RKO (cell line): ENCODE measurements at places on chromosomes 3 and 15.

DNA sequence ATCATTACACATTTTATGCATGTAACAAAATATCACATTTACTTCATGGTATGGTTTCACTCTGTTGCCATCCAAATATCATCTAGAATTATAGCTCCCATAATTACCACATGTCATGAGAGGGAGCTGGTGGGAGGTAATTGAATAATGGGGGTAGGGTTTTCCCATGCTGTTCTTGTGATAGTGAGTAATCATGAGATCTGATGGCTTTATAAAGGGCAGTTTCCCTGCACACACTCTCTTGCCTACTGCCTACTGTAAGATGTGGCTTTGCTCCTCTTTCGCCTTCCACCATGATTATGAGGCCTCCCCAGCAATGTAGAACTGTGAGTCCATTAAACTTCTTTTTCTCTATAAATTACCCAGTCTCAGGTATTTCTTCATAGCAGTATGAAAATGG lies 123.4 kb downstream of the SATB1 start:
- no peak for DNase-seq

- no peak for DNase-seq
Observed at GRCh38 chr3:156630081-156630772, 44.2 kb upstream of the TIPARP start.

DNA sequence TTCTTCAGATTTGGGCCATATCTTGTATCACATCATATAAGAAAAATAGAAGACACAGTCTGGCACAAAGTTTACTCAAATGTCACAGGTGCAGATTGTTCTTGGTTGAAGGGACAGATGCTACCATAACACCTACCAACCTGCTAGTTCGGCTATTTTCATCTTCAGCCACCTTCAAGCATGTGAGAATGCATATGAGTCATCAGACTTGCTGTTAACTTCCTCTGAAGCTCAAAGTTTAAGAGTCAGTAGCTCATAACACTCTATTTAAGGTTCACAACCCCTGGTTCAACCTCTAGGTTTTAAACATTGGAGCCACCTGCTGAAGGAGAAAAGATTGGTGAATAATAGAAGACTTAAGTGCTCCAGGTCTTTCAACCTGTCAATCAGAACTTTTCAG lies 522.8 kb downstream of the NLGN1 start:
- peak; percentile 35 for DNase-seq

DNA sequence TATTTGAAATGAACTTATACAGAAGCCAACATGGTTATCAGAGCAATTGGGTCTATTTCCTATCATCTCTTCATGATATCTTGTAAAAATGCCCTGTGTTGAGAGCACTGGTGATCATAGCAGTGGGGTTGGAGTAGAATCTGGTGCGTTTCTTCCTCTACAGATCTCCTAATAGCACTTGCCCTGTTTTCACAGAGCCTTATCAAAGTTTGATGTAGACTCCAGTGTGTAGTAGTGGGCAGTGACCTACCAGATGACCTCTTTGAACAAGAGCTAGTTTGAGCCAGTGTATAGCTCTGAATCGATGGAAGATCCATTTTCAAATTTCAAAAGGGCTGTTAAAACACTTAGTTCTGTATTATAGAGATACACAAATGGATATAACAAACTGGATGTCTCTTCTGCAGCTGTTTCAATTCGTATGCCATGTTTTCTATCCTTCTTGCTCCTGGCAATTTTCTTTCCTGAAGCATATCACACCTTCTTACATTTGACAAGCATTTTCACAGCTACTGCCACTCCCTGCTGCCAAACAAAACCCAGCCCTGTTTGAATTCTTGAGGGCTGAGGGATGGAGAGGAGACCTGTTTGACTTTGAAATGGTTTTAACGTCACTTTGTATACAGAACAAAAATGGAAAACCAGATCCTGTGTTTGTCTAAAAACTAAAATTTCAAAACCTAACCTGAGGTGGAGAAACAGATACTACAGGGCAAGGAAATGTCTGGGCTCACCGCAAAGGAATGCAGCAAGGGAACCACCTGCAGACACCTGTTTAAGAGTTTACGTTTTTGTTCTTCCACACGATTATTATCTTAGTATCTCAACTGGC lies 354.5 kb upstream of the TPRG1 start:
- no peak for DNase-seq

GRCh38 chr15:70267879-70268278 lies 170.2 kb upstream of the TLE3 start:
- peak; percentile 50 for DNase-seq

GRCh38 chr3:148204131-148204530 lies 493.6 kb upstream of the AGTR1 start:
- DNase-seq, result no peak

DNA sequence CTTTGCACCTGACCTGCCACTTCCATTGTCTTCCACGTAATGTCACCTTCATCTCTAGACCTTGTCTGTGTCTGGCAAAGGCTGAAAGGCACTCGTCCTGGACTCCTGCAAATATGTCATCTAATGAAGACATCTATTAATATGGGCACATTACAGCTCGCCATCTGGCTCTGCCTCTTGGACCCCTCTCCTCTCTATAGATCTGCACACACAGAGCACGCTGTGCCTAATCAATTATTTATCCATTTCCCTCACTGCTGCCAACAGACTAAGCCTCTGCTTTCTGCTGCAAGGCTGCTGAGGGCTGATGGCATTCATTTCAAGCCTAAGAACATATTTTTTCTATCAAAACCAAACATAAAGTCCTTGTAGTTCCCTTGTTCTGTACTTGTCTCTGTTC lies 573.0 kb downstream of the TUSC7 start:
- DNase-seq, result no peak

- DNase-seq, result no peak
Observed at GRCh38 chr3:14691239-14691638, 16.3 kb downstream of the C3orf20 start.
